Smooth muscle cell of the pulmonary artery (primary cell): ENCODE measurements at places on chromosomes 12 and 14. TPM values are rescaled to one million over a fixed set of nuclear protein-coding genes. Genes with fewer than 3 reads are reported as not detected.

The FLRT2 gene
- 7.9 and 29.4 TPM in 2 replicates for total RNA-seq

The SLC39A9 gene
- 139 and 148 TPM in 2 replicates for total RNA-seq

The LMNTD1 gene
- 0.39 and 0.63 TPM in 2 replicates for total RNA-seq

The GPRC5D gene
- 0.13 TPM in 1 of 2 replicates, not detected in the other for total RNA-seq

The DEGS2 gene
- total RNA-seq, result 0.07 and 0.26 TPM in 2 replicates

The SPIC gene
- total RNA-seq, result not detected in 2 replicates

The TAS2R31 gene
- 3.7 and 6.7 TPM in 2 replicates for total RNA-seq

The TMEM229B gene
- total RNA-seq, result 2.5 and 2.7 TPM in 2 replicates

The CLEC4D gene
- total RNA-seq, result not detected in 2 replicates

The ADAMTS20 gene
- total RNA-seq, result not detected in 2 replicates

The TAS2R7 gene
- not detected in 2 replicates for total RNA-seq

The GALC gene
- 32.8 and 34.1 TPM in 2 replicates for total RNA-seq

The LTBP2 gene
- total RNA-seq, result 517 and 605 TPM in 2 replicates

The POTEG gene
- not detected in 2 replicates for total RNA-seq
